Esophagus squamous epithelium (tissue), 5 donors: ENCODE measurements at places on chromosomes 2 and 18. TPM values are rescaled to one million over a fixed set of nuclear protein-coding genes. Genes with fewer than 3 reads are reported as not detected.

UGT1A4 gene
- total RNA-seq = 3.8 TPM

GFPT1 gene
- total RNA-seq = 20.2 TPM

VWA3B gene
- not detected for total RNA-seq

CREG2 gene
- 2.0 TPM for total RNA-seq

SLC25A12 gene
- 17.4 TPM for total RNA-seq
